CD4-positive, CD25-positive, alpha-beta regulatory T cell (primary cell): ENCODE measurements at places on chromosomes 7 and 10.
A peak's percentile ranks its signal among the peaks of the same experiment; 100 is the strongest.

GRCh38 chr7:150715293-150715692 is 1.1 kb upstream of the GIMAP1 start:
- no peak for DNase-seq

- no peak for DNase-seq
These were observed 5.6 kb upstream of the AQP1 start for GRCh38 chr7:30906014-30906413.

GRCh38 chr10:81405399-81405798 is 469.6 kb upstream of the NRG3 start:
- DNase-seq, result no peak

DNA sequence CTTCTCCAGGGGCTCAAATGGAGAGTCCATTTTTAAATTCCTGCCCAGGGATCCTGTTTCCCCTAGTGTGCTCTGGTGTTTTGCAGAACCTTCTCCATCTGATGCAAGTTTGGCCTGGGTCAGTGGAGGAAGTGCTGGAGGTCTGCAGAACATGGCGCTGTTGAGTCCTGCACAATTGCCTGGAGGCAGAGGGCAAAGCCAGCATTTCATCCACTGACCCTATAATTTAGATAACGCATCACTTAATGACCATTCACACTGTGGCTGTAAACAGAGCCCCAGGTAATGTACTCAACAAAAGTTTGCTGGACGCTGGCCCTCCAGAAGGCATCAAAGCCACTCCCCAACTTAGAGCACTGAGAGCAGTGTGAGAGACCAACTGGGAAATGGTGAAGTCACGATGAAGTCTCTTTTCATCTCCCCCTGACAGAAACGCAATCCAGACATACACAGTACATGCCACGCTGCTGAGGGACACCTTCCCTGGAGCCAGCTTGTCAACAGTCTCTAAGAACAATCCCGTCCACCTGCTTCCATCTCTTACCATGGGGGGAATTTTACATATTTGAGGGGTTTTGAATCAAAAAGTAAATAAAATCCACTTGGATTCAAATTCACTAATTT is 13.4 kb downstream of the C10orf71 start:
- DNase-seq, result no peak

- no peak for DNase-seq
These were observed 230.7 kb downstream of the VTI1A start for GRCh38 chr10:112677689-112678088.

DNA sequence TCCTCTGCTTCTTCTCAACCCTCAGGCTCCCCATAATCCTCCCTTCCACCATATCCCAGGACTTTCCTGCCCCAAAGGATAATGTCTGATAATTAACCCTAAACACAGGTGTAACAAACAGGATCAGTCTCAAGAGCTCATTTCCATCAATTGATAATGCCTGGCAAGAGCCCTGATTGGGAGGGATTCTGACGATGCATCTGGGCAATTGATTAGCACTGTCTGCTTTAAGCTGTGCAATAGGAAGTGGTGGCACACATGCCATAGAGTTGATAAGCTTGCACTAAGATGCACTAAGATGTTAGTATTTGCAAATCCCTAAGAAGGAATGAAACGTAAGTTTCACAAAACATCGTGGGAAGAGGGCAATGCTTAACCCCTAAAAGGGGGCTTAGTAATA is 27.4 kb upstream of the EGR2 start:
- DNase-seq, result no peak

DNA sequence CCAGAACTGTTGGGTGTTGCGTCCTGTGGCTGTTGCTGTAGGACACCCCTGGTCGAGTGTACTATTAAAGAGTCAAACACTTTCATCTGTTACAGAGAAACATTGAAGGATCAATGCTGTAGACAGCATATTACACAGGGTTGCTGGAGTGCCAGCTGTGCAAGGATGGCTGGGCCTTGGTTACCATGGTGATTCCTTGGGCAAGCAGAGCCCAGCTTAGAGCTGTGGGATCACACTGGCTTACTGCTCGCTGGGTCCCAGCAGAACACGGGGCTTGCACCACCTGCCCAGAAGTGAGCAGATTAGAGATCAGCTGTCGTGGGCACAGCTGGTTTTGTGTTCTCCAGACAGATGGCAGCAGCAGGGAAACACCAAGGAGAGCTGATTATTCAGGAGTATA is 76.0 kb downstream of the GPR141 start:
- DNase-seq, result no peak

GRCh38 chr7:94333810-94334209 is 60.9 kb upstream of the COL1A2 start:
- DNase-seq, result no peak

DNA sequence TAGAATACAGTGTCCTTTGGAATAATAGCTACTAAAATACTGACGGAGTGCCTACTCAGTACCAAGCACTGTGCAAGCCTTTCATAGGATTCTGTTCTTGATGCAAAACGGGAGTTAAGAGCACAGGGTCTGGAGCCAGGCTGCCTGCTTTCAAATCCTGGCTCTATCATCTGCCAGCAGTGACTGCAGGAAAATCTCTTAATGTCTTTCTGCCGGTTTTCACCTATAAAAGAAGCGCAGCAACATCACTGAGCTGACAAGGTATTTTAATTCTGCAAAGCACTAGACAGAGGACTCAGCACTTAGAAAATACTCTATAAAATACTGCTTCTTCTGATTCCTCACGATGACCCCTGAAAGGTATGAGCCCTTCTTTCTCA is 659 bp downstream of the FIGNL1 start:
- DNase-seq, result no peak

GRCh38 chr10:50508315-50509051 is 115.3 kb downstream of the SGMS1 start:
- DNase-seq, result peak; percentile 90

- no peak for DNase-seq
These were observed 11.7 kb downstream of the DNAJB6 start for GRCh38 chr7:157348548-157348947.

DNA sequence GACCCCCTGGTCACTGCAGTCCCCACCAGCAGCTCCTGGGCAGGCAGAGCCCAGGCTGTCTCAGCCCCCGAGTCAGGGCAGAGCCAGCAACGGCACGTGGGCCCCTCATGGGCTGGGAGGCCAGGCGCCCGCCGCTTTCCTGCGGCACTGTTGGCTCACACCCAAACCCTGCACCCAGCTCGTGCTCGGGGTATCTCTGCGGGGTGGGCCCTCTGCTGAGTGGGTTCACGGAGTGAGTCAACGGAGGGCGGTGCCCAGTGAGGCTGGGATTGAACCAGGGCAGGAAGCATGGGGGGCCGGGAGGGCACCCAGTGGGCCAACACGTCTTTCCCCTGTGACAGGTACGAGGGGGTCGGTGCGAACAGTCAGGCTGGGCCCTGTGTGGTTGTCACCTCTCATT is 28.9 kb downstream of the ADAP1 start:
- DNase-seq, result no peak

DNA sequence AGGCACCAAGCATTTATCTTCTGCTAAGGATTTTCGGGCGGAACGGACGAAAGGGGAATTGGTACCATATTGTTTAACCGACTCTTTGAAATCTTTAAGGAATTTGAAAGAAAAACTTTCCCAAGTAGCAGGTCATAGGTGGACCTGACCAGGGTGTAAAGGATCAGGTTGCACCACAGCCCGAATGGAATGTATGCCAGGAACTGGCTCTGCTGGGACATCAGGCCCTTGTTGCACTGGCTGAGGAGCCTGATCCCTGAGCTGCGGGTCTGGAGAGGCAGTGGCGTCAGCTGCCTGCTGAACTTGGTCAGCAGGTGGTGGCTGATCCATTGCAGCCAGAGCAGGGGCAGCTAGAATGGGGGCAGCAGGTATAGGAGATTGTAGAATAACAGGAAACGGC is 41.4 kb upstream of the AKR1C2 start:
- no peak for DNase-seq

GRCh38 chr10:110244550-110244949 is 37.1 kb downstream of the MXI1 start:
- no peak for DNase-seq

DNA sequence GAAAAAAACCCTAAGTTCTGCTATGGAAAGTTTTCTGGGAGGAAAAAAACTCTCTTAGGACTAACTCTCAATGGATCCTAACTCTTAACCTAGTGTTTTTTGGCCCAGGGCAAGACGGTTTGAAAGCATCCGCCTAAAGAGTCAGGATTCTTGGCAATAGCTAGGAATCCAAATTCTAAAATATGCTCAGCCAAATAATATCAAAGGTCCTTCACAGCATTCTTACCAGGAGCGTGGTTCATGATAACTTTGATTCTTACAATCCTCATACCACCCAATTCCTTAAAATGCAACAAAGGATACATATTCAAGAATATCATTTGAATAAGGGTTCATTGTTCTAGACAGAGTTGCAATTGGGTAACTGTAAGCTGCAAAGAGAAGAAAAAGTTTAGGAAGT is 21.3 kb downstream of the CPA1 start:
- DNase-seq, result no peak
